Stimulated activated CD4-positive, alpha-beta T cell treated with anti-CD3 and anti-CD28 coated beads, Interleukin-1b, Interleukin-23, amount 100 ng/mL, for 1 hour (primary cell): ENCODE measurements at places on chromosomes 4 and X.

DNA sequence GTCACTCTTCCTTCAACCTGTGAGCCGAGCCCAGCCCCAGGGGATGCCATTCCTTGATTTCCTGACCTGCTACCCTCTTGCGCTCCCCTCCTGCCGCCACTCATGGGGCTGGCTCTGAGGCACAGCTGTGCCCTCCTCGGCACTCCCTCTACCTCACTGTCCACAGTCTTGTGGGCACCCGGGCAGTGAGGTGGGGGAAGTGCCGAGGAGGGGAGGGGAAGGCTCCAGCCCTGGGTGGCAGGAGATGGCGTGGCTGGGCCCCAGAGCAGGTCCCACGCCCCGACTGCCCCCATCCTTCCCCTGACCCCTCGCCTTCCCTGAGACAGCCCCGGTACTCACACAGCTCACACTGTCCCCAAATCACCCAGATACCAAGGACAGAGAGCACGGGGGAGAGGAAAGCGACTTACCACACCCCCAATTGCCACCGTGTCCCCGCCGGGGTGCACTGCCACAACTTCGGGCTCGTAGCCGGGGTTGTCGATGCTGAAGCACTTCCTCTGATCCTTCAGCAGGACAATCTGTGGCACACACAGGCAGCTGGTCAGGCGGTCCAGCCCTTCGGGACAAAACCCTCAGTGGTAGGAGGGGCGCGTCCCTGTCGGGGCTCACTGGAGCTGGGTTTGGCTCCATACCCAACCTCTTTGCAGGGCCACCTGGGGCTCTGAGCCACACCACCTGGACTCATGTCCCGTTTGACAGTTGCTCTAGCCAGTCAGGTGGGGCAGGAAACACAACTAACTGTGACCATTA, 37.9 kb downstream of the WDR1 start:
- no peak for DNase-seq

- no peak for DNase-seq
Measured at GRCh38 chr4:2793586-2794485, 951 bp downstream of the SH3BP2 start.

DNA sequence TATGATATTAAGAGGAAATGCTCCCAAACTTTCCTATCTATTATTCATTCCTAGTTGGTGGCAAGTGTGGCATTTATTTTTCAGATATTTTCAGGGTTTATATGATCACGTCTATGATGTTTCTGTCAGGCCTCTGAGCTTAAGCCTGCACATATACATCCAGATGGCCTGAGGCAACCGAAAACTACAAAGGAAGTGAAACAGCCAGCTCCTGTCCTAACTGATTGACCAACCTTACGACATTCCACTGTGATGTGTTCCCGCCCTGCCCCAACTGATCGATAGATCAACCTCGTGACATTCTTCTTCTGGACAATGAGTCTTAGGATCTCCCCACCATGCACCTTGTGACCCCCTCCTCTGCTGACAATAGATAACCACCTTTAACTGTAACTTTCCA, 67.6 kb upstream of the CTSO start:
- DNase-seq, result no peak

- no peak for DNase-seq
Measured at GRCh38 chrX:103918571-103919269, 43.7 kb upstream of the TMSB15B start.

- no peak for DNase-seq
Measured at GRCh38 chr4:79088946-79089691, 149.9 kb upstream of the PAQR3 start.

- DNase-seq, result no peak
Measured at GRCh38 chr4:117692538-117692937, 341.7 kb upstream of the NDST3 start.

- DNase-seq, result no peak
Measured at GRCh38 chrX:41043674-41044345, 41.4 kb upstream of the USP9X start.

DNA sequence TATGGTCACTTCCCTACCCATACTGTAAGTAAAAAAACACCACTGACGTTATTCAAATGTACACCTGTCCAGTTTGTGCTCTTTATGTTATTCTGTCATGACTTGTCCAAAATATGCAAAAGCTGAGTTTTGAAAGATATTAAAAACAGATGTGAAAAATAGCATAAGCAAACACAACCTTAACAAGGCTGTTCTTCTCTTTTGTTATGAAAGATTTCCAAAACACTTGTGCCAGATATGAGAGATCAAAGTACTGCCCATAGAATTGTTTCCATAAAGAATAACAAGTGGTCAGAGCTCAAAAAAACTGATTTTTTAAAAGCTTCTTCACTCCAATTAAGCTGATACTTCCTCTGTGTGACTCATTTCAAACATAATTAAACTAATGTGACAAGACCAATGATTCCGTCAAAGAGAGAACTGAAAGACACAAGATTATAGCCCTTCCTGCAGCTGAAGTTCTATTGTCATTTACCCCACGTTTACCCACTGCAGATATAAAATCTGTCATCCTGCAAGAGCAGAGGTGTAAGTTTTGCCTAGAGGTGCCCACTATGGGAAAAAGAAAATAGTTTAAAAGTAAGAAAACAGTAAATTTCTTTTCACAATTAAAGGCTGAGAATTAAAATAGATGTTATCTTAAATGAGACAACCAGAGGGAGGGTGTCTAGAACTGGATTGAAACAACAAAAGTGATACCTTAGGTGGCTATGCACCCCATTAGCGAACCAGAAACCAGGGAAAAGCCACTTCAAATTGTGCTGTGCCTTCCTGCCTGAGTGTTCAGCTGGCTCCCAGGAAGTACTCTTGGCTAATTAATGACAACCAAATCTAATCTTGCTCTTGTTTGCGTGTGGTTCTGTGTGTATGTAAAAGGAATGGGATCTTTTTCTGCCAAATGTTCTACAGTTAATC, 30.1 kb downstream of the RASSF6 start:
- DNase-seq, result no peak

- no peak for DNase-seq
Measured at GRCh38 chr4:143251779-143252178, 67.1 kb downstream of the USP38 start.

GRCh38 chr4:7659429-7660175, 224.9 kb upstream of the PSAPL1 start:
- DNase-seq, result no peak
